ENCODE measurements at places on chromosomes 3 and 15. TPM values are rescaled to one million over a fixed set of nuclear protein-coding genes. Genes with fewer than 3 reads are reported as not detected.

The TMEM45A gene
- 21.5 TPM for total RNA-seq

The FBN1 gene
- 79.9 TPM for total RNA-seq

The CLK3 gene
- total RNA-seq = 53.4 TPM

The ZNF148 gene
- total RNA-seq = 19.0 TPM

GRCh38 chr3:25339225-25339624 lies 88.8 kb upstream of the RARB start:
- H3K36me3 ChIP-seq = no peaks in the 10 kb centered on the region
- no peak overlapping the region for H3K27ac ChIP-seq
- H3K27me3 ChIP-seq = no peaks in the 10 kb centered on the region
- no peak for DNase-seq
- no peaks in the 10 kb centered on the region for H3K4me1 ChIP-seq

DNA sequence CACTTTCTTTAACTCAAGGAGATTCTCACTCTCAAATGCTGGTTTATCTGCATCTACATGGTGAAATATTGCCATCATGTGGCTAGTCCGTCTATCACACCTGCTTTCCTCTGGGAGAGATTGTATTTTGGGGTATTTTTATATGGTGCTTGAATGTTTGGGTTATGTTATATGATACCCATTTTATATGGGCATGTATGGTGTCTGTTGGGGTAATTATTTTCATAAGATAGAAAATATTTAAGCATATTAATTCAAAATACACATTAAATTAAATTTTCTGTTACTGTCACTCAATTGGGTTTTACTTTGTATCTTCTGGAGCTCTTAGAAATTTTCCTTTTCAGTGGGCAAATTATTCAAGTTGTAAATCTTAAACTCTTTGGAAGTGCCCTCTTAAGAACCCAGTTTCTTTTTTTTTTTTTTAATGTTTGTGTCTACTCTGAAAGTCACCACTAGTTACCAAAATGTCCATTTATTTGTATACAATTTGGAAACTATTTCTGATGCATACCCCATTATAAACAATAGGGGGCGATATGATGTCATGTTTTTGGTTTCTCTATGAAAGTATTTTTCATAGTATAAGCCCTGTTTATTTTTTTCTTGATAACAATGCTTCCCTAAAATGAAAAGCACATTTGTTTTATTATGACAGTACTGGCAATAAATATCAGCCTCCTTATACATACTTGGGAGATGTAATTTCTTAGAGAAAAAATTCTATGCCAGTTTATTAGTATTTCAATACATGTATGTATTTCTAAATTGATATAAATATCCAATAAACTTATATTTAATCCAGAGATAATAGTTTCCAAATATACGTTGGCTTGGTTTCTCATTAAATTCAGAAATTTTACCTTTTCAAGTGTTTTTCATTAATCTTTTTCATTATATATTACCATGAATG lies 36.1 kb upstream of the PLSCR5 start:
- H3K27ac ChIP-seq = no peak overlapping the region
- H3K4me3 ChIP-seq = no peak overlapping the region
- no peaks in the 10 kb centered on the region for H3K4me1 ChIP-seq
- peak; percentile 7 for DNase-seq
- H3K36me3 ChIP-seq = no peaks in the 10 kb centered on the region
- no peaks in the 10 kb centered on the region for H3K27me3 ChIP-seq

GRCh38 chr3:141643391-141643790 lies 94.7 kb upstream of the RNF7 start:
- no peaks in the 10 kb centered on the region for H3K27me3 ChIP-seq
- no peaks in the 10 kb centered on the region for H3K4me1 ChIP-seq
- no peaks in the 10 kb centered on the region for H3K36me3 ChIP-seq
- H3K4me3 ChIP-seq = no peak overlapping the region
- no peak overlapping the region for H3K27ac ChIP-seq

DNA sequence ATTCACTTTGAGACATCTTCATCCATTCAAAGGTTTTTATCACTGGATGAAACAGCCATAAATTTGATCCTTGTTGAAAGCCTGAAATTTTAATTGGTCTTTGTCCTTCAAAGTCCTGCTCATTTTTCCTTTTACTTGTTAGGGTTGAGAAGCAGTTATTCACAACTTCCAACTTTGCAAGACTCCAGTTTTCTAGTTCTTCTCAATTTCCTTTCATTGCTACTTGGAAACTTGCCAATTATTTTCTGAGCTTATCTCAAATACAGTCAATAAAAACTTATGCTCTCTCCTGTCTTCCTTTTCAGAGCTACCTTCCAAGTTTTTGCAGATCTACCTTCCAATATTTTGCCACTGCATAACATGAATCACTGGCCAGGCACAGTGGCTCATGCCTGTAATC lies 23.7 kb upstream of the CD276 start:
- H3K36me3 ChIP-seq = no peaks in the 10 kb centered on the region
- H3K4me1 ChIP-seq = peaks cover 4% of the 10 kb centered on the region

DNA sequence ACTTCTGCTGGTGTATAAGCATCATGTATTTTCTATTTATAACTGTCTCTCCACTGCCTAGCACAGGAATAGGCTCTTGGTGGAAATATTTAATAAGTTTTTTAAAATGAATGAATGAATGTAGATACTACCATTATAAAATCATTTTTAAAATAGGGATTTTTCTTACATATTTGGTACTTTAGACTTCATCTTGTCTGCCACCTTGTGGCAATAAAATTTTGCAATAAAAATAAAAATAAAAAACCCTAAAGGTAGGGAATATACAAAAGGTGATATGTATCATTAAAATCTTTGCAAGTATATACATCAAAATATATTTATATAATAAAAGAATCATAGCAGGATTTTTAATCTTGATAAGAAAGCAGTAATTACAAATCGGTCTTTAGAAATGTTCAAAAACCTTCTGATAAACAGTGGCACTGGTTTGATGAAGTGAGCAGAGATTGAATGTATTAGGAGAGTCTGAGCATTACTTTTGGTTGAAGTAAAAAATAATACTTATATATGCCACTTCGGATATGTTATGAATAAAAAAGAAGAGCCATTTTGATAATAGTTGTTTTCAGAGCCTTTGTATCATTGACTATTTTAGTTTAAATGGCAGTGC lies 95.2 kb downstream of the SPATA16 start:
- H3K4me1 ChIP-seq = no peaks in the 10 kb centered on the region
- no peak overlapping the region for H3K4me3 ChIP-seq
- H3K27ac ChIP-seq = no peak overlapping the region
- no peak for DNase-seq
- no peaks in the 10 kb centered on the region for H3K27me3 ChIP-seq

DNA sequence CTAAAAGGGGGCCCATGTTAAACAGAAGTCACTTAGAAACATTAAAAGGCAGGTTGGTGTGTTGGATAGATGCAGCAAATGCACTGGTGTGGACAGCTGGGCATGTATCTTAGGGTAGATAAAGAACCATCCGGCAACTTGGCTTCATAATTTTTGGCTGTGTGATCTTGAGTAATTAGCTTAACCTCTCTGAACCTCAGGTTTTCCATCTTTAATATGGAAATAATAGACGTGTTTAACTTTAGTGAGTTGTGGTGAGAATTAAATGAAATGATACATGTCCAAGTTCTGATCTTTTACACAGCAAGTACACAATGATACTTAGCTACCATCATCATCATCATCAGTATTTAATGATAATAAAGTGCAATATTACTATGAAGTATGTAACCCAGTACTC lies 330.4 kb downstream of the FOXP1 start:
- no peak for DNase-seq
- H3K27me3 ChIP-seq = no peaks in the 10 kb centered on the region
- peaks cover 10% of the 10 kb centered on the region for H3K4me1 ChIP-seq
- H3K27ac ChIP-seq = no peak overlapping the region

DNA sequence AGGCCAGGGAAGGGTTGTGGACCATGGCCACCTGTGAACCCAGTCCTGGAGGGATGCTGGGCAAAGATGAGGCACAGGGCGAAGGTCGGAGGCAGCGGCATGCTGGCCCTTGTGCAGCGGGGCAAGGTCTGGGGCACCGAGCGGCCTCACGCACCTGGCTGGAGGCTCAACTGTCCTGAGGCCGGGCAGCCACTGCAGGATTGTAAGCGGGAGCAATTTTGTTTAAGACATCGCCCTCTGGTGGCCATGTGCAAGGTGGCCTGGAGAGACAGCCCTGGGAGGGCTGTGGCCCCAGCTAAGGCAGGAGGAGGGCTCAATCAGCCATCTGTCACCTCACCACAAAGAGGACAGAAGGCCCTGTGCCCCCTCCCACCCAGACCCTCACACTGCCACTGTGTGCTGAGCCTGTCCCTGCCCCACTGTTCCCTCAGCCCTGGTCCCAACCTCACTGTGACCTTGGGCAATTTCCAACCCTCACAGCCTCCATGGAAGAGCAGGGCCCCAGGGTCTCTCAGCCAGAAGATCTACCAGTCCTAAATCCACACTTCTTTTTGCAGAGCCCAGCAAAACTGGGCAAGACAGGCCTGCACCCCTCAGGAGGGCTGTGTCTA lies 46.2 kb downstream of the TPRA1 start:
- no peak overlapping the region for H3K4me3 ChIP-seq
- DNase-seq = peak; percentile 83
- H3K27me3 ChIP-seq = no peaks in the 10 kb centered on the region
- peaks cover 4% of the 10 kb centered on the region for H3K4me1 ChIP-seq

Data from adrenal gland (tissue), 19 donors.